ENCODE measurements at places on chromosomes 2 and 18.

GRCh38 chr18:62157843-62158242 lies 29.0 kb downstream of the PIGN start:
- no peak for DNase-seq

DNA sequence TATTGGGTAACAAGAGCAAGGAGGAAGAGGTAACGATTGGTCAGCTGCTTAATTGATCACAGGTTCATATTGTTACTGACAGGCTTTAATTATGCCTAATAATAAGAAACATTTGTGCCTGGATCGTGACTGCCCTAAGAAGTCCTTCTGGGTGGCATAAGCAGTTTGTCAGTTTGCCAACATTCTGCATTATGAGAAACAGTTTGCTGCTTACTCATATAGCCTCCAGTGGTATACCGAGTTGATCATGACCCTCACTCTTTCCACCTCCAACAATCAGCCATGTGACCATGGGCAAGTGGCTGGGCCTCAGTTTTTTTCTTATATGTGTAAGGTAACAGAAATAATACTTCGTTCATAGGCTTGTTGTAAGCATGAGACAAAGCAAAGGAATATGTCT lies 96.6 kb upstream of the CABLES1 start:
- peak; percentile 25 for DNase-seq

DNA sequence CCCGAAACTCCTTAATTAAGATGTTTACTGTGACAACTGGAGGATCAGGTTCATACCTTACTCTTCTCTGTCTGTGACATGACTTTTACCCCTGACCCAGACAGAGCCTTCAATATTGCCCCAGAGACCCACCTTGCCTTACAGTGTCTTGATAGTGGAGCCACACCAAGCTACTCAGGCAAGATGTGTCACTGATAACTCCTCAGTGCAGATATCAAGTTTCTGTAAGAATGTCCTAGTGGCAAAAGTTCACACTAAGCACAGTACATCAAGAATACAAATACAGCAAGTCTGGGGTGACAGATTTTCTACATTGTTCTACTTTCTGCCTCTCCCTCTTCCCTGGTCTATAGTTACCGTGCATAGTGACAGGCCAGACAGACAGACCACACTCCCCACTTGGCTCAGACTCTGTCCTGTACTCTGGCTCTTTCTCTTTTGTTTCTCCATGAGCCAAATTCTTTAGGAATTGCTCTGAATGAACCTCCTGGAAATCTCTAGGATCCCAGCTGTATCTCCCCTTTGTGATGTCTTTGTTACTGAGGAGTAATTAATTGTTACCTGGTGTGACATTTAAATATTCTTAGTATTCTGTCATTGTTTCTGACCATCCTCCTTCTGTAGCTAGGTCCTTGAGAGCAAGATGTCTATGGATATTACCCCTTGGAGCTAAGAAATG lies 24.1 kb upstream of the APOB start:
- no peak for DNase-seq

- DNase-seq = peak; percentile 5
Measured at GRCh38 chr2:170467568-170468422, 247.3 kb upstream of the SP5 start.

- DNase-seq = no peak
Measured at GRCh38 chr18:12933327-12933726, 14.5 kb upstream of the SEH1L start.

DNA sequence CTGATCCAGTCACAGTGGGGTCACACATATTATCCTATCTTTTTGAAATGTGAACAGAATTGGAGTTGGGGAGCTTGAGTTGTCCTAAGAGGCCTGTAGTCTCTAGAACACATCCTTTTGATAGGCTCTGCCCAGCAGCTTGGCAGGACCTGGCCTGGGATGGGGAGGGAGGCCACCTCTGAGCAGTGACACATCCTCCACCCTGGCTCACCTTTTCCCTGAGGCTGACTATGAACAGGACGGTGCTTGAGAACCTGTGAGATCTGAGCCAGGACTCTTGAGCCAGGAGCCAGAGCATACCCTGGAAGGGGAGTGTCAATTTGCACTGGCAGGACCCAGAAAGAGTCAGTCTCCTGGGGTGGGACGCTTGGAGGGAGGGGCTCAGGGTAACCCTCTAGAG lies 17.7 kb upstream of the ATP6V1B1 start:
- DNase-seq = no peak

GRCh38 chr2:26913606-26913998 lies 56.8 kb upstream of the MAPRE3 start:
- peak; percentile 21 for DNase-seq

DNA sequence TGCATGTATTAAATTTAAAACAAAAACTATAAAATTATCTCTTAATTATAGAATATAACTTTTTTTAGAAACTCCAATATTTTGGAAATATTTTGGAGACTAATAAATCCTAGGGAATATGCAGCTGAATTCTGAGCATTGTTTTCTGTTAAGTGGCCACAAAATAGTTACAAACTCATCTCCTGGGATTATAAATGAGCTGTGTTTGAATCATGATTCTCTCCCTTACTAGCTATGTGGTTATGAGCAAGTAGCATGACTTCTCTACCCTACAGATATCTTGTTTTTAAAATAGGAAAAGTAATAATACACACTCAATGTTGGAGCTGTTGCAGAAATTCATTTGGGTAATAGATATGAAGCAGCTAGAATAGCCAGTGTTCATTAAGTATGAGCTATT lies 137.9 kb upstream of the ITGA4 start:
- no peak for DNase-seq

DNA sequence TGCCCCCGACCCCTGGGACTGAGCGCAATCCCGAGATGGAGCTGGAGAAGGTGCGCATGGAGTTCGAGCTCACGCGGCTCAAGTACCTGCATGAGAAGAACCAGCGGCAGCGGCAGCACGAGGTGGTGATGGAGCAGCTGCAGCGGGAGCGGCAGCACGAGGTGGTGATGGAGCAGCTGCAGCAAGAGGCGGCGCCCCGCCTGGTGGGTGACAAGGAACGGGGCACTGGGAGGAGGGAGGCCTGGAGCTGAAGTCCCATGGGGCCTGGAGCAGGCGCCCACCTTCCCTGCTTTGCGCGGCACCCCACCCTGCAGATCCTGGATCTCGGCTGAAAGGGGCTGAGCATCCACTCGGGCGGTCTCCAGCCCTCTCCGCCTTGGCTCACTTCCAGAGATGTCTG lies 1.2 kb downstream of the TMEM247 start:
- DNase-seq = no peak

GRCh38 chr2:62307469-62308389 lies 111.8 kb downstream of the B3GNT2 start:
- no peak for DNase-seq

DNA sequence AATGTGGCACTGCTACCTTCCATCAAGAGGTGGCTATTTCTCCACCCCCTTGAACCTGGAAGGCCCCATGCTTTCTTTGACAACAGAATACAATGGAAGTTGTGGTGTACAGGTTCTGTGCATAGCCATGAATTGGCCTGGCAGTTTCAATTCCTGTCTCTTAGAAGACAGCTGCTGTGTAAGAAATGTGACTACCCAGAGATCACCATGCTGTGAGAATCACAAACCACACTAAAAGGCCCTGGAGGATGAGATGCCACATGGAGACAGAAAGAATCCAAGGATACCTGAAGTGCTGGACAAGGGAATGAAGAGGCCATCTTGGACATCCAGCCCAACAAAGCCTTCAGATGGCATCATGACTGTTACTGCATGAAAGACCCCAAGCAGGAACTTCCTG lies 47.7 kb upstream of the EHBP1 start:
- no peak for DNase-seq

DNA sequence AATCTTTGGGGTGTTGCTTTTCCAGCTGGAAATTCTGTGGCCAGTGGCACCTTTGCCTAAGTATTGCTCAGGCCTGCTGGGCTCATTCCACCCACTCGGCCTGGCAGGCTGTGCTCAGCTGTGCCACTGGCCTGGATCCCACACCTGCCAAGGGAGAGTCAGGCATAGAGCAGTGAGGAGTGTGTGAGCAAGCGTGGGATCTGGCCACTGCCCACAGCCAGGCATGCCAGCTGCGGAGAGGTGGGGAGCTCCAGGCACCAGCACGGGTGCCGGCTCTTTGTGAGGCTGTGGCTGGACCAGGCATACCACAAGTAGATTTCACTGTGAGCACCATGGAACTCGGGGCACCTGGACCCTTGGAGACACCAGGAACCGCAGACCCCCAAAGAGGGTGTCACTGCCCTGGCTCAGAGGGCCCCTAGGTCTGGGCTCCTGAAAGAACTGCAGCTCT lies 118.1 kb upstream of the MAP2 start:
- no peak for DNase-seq

GRCh38 chr2:197265924-197266323 lies 44.7 kb downstream of the ANKRD44 start:
- no peak for DNase-seq

DNA sequence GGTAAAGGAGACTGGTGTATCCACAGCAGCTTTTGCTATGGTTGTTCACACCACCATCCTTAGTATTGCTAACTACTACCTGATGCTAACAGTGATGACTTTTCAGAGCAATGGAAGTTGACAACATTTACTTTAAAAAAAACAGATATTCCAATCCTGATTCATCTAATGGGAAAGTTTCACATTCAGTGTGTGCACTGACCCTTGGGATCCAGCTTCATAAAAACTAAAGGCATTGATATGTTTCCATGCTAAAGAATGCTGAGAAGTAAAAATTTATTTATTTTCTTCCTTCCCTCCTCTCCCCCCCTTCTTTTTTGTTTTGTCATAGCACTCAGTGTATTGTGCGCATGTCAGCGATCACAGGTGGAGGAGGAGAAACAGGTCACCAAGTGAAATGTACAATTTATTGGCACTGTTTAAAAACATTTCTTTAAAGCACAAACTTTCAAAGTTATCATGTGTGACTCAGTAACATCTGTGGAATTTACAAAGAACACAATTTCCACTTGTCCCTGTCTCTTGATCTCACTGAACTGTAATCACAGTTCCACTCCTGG lies 229.9 kb downstream of the ALK start:
- DNase-seq = no peak

- DNase-seq = peak; percentile 23
Measured at GRCh38 chr2:7180638-7181370, 263.6 kb downstream of the RNF144A start.

- DNase-seq = no peak
Measured at GRCh38 chr2:153917570-153917969, 45.8 kb downstream of the GALNT13 start.

- no peak for DNase-seq
Measured at GRCh38 chr18:60996822-60997221, 336.4 kb upstream of the CDH20 start.

DNA sequence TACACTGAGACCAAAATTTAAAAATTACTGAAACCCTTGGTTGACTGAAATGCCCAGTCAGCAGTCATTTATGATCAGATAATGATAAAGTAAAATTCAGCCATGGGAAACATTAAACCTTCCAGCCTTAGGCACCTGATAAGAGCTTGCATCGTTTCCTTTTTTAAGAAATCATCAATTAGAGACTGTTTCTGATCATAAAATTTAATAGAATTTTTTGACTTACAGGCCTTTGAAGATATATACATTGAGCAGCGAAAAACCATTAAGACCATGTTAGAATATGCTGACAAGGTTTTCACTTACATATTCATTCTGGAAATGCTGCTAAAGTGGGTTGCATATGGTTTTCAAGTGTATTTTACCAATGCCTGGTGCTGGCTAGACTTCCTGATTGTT lies 99.6 kb upstream of the CSRNP3 start:
- DNase-seq = no peak

DNA sequence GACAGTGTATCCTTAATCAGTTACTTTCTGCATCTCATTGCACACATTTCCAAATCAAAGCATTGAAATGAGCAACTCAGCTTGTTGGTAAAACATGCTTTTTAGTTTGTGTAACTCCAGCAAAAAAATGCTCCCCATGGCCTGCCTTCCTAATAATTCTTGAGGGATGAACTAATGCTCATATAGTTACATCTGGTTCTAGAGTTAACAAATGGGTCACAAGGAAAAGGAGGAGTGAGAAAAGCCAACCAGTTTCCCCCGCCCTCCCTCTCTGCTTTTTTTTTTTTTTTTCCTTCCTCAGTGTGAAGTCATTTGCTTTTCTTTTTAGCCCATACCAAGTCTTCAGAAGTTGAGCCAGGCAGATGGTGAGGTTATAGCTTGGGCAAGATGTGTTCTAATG lies 231.7 kb downstream of the MTX2 start:
- peak; percentile 22 for DNase-seq

- DNase-seq = no peak
Measured at GRCh38 chr2:73925033-73925704, 1.5 kb upstream of the DGUOK start.

DNA sequence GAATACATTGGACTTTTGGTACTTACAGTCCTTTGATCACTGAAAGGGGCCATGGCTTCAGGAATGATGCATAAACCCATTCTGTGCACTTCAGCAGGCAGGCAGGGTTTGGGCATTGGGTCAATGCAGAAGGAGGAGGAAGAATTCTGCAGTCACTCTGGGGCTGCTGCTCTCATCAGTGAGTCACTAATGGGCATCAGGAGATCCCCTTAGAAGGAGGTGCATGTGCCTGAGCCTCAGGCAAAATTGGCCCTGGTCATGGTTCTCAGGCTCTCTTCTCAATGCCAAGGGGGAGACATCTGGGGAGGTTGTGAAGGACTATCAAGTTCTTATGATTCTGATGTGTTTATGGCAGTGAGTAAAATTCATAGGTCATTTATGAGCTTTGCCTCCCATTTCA lies 52.0 kb upstream of the TNP1 start:
- no peak for DNase-seq

- no peak for DNase-seq
Measured at GRCh38 chr2:69490486-69490885, 53.3 kb upstream of the NFU1 start.

GRCh38 chr2:114061566-114062098 lies 171.7 kb downstream of the ACTR3 start:
- DNase-seq = no peak

- DNase-seq = no peak
Measured at GRCh38 chr2:241069821-241070281, 32.2 kb downstream of the MTERF4 start.

GRCh38 chr2:204948024-204948763 lies 402.9 kb downstream of the PARD3B start:
- DNase-seq = no peak

DNA sequence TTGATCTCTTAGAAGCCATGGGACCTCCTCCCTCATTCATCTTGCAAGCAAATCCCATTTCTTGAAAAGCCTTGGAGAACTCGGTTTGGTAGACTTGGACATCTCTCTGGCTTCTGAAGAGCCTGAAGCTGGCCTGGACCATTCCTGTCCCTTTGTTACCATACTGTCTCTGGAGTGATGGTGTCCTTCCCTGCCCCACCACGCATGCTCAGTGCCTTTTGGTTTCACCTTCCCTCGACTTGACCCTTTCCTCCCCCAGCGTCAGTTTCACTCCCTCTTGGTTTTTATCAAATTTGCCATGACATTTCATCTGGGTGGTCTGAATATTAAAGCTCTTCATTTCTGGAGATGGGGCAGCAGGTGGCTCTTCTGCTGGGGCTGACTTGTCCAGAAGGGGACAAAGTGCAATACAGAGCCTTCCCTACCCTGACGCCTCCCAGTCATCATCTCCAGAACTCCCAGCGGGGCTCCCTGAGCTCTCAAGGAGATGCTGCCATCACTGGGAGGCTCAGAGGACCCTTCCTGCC lies 20.0 kb downstream of the FOSL2 start:
- DNase-seq = no peak

Data from fibroblast of pulmonary artery (primary cell).